Fibroblast of pulmonary artery (primary cell): ENCODE measurements at places on chromosomes 2 and 18.

- no peak for DNase-seq
Measured at GRCh38 chr2:10493075-10493633, 45.0 kb upstream of the ODC1 start.

- no peak for DNase-seq
Measured at GRCh38 chr2:185835974-185836373, 97.4 kb downstream of the FSIP2 start.

- no peak for DNase-seq
Measured at GRCh38 chr2:189267491-189267890, 87.9 kb upstream of the COL5A2 start.

DNA sequence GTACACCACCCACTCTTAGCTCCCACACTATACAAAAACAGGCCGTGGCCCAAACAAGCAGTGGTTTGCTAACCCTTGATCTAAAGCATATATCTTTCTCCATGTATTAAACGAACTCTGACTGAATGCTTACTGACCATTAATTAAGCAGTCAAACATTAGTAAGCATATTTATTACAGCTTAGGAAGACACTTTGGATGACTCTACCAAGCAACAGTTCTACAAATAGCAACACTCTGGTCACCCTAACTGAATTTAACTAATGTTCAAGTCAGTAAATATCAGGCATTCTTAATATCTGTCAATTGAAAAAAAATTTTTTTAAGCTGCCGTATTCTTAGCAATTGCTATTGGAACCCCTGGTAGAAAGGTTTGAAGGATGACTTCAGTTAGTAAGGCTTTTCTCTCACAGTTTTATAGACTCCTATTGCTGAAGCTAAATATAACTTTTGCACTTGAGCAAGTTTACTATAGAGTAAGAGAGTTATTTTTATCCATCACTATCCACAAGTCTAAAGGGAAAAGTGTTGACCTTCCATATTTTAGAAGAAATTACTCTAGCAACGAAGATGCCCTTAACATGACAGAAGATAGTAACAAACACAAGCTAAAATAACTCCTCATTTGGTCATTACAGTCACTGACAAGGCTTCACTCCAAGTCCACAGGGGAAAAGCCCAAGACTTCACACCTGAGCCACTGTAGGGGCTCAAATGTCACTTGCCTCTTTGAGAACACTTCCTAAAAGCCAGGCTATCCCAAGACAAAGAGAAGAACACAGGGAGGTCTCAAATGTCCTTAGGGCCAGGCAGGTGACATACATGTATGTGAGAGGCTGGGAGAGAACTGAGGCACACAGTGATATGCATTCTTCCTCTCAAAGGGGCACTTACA lies 74.4 kb downstream of the RTN4 start:
- DNase-seq, result no peak

DNA sequence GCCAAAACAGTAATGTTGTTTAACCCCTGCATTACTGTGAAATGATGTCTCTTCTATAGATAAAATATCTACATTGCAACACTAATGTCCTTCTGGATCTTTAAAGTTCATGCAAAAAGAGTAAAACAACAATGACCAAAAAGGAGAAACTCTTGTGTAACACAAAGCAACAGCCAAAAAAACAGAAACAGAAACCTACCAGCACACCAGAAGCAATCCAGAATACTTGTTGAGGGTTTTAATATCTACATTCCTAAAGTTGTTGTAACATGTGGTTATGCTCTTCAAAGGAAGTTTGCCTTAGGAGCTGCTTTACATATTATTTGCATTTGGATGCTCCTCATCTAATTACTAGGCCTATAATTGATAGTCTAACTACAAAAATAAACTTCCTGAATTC lies 157.2 kb downstream of the BABAM2 start:
- peak; percentile 91 for DNase-seq

DNA sequence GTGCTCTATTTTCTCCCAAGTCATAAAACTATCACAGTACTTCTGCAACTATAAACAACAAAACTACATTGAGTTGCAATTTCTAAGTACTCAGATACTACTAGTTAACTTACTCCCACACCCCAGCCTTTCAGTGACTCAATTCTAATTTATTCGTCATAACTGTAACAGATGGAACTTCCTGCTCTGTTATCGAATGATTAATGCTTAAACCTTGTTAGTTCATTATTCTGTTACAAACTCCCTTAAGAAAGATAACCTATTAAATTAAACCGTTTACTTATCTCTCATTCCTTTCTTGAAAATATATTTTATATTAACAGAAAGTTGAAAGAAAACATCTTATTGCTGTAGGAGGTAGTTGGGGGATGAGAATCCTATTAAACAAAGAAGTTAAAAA lies 17.0 kb downstream of the TNFAIP6 start:
- peak; percentile 86 for DNase-seq

- peak; percentile 81 for DNase-seq
Measured at GRCh38 chr2:171159372-171160118, 1.1 kb downstream of the TLK1 start.

- peak; percentile 83 for DNase-seq
Measured at GRCh38 chr2:46813020-46813415, 102.6 kb downstream of the MCFD2 start.

GRCh38 chr2:239161711-239162140 lies 239.1 kb downstream of the HDAC4 start:
- no peak for DNase-seq

DNA sequence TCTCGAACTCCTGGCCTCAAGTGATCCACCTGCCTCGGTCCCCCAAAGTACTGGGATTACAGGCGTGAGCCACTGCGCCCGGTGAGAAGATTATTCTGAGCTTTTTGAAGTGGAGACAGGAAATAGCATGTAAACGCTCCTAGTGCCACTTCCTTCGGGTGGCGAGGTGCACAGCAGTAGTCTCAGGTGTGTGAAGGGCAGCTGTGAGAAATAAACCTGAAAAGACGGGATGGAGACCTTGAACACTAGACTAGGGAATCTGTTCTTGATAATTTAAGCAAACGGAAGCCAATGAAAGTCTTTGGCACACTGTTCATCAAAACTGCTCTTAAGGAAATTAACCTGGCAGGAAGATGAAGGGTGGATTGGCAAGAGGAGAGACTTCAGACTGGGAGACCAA lies 439 bp upstream of the PLEKHH2 start:
- DNase-seq, result no peak

DNA sequence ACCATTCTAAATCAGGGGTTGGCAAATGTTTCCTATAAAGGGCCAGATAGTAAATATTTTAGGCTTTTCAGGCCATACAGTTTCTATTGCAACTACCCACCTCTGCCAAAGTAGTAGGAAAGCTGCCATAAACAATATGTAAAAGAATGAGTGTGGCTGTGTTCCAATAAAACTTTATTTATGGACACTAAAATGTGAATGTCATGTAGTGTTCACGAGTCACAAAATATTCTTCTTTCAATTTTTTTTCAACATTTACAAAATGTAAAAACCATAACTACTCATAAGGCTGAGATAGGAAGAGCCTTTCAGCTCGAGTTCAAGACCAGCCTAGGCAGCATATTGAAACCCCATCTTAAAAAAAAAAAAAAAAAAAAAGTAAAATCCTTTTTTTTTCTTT lies 13.4 kb downstream of the KCNG3 start:
- no peak for DNase-seq

- DNase-seq, result peak; percentile 11
Measured at GRCh38 chr18:56696966-56697365, 45.8 kb downstream of the WDR7 start.

DNA sequence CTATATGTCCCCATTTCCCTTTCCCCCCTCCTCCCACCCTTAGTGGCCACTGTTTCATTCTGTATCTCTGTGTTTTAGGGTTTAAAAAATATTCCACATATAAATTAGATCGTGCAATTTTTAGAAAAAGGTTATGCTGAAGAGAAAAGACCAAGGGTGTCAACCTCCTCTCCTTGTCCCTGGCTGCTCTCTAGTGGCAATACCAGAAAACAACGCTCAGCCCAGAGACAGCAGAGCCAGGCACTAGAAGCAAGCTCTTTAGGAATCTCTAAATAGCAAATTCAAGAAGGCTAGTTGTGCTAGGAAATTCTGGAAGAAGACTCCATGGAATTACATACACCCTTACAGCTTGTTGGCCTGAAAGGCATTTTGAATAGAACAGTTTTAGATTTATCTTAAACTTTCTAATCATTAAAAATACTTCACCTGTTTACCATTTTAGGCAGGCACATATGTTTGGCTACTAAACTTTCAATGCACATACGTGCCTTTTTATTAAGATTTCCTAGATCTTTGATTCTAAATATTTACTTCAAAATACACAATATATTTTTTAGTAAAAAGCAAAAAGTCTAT lies 35.1 kb upstream of the RASGRP3 start:
- peak; percentile 84 for DNase-seq

DNA sequence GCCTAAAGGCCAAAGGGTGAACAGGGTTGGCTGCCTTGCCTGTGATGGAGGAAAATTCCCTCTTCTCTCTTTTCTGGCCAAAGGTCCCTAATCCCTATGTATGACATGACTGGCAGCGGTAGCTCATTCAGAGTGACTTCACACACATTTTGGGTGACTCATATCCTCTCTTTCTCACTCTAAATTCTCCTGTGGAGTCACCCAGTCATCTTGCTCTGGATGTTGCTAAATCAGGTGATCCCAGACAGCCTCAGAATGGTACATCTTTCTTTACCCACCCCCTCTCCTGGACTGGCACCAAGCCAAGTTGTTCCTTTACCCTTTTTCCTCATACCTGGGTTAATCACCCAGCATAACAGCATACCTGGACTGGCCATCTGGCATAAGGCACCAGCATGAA lies 77.2 kb downstream of the NEURL3 start:
- peak; percentile 49 for DNase-seq

DNA sequence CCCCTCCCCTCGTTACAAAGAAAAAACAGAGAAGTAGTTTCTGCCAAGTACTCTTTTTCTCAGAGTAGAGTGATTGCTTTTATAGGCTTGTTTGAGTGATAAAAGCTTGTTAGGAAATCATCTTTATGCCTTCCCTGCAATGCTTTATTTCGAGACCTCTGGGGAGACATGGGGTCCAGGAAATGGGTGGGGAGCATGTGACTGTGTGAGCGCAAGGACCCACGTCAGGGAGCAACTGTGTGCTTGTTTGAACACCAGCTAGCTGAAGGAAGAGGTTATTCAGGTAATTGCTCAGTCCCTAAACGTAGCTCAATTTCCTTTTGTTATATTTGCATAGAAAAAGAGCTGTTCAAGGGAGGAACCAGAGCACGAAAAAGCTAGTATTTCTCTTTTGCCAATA lies 187.3 kb downstream of the FAM210A start:
- DNase-seq, result no peak

GRCh38 chr2:186328838-186329237 lies 157.2 kb upstream of the ZC3H15 start:
- DNase-seq, result no peak

- no peak for DNase-seq
Measured at GRCh38 chr2:111904726-111905474, 6.5 kb downstream of the MERTK start.

DNA sequence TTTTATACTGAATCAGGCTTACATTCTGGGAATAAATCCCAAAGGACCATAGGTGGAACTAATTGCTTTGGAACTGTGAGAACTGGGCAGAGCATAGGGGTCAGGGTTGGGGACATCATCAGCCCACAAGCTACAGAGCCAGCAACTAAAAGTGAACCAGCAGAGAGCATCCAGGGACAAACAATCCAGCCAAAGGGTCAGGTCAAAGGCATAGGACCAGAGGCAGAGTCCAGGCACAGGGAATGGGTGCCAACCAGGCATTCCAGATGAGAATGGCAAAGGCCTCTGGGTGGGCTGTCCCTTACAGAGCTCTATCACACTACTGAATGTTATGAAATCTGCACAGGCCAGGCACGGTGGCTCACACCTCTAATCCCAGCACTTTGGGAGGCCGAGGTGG lies 12.3 kb upstream of the DNER start:
- no peak for DNase-seq

- peak; percentile 62 for DNase-seq
Measured at GRCh38 chr2:37156071-37156856, 516 bp downstream of the EIF2AK2 start.

- DNase-seq, result no peak
Measured at GRCh38 chr2:69159986-69160385, 147.0 kb downstream of the ANTXR1 start.

DNA sequence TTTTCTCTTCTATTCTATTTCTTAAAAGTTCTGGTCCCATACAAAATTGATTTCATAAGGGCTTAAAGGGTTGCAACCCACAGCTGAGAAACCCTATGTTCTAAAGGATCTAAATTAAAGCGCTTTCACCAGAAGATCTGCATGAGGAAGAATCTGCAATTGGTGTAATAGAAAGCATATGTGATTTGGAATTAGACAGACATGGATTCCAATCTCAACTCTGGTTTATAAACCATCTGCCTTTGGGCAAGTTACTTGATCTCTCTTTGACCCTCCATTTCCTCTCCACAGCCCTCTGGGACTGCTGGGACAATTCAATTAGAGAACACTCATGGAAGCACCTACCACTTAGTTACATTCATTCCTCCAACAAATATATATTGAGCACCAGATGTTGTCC lies 178.7 kb downstream of the ANTXR1 start:
- no peak for DNase-seq

DNA sequence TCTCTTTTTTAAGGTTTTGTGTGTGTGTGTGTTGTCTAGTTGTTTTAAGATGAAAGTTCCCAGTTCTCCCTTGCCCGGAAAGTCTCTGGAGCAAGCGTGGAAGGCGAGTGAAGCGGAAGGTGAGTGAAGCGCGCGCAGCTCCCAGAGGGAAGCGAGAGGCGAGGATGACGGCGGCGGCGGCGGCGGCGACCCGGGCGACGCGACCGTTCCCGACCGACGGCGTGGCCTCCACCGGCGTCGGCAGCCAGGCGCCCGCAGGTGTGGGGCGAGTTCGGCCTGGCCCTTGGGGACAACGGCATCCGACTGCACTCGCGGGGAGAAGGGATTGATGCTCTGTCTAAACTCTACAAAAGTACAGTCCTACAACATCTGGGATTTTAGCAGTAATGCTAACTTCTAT lies 321.9 kb downstream of the CELF4 start:
- DNase-seq, result no peak

DNA sequence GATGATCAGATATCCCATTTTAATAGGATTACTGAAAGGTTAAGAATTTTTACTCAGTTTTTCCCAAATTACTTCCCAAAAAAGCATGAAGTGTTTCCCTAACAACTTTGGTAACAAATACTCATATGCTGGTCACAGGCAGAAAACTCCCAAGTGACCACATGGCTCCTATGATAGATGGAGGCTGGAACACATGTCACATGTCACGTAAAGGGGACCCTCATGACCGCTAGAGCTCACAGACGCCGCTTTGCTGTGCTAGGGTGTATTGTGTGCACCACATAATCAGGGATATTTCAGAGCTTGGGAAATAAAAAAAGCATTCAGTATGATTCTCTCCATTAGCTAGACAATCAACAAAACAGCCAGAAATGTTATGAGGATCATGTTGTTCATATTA lies 228.2 kb downstream of the TMEM163 start:
- DNase-seq, result no peak

DNA sequence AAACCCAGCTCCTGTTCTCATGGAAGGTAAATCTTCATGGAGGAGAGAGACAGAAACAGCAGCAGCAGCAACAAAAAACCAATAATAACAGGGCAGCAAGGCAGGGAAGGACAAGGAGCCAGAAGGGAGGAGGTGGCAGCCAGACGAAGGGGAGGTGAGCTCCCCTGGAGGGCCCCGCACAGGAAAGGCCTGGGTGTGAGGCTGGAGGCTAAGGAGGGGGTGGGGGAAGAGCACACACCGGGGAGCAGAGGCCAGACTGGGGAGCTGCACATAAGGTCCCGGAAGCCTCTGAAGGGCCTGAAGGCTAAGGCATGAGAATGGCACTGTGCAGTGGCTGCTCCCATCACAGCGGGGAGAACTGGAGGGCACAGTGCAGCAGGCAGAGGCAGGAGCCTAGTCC lies 94.8 kb upstream of the SMAD7 start:
- no peak for DNase-seq

- no peak for DNase-seq
Measured at GRCh38 chr2:123935405-123935804, 89.7 kb upstream of the CNTNAP5 start.
